ENCODE measurements at places on chromosomes 12 and 14.
A peak's percentile ranks its signal among the peaks of the same experiment; 100 is the strongest.

GRCh38 chr12:66087365-66087943, 43.1 kb downstream of the LLPH start:
- DNase-seq = no peak

DNA sequence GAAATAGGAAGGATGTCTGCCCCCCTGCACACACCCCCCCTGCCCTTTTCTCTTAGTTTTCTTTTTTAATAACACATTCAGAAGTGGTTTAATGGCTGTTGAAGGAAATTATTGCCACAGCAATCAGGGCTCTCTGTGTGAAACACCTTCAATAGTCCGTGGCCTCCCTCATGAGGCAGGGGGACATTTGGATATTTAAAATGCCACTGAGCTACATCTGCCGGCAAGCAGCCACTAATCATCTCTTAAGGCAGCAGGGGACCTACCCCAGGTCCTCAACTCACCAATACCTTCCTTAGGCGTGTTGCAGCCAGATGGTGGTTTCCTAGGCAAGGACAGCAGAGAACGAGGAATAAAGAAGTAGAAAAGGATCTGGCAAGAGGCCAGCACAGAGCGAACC, 283.2 kb downstream of the TTC8 start:
- no peak for DNase-seq

GRCh38 chr14:64444140-64444539, 21.2 kb upstream of the AKAP5 start:
- DNase-seq = no peak

GRCh38 chr12:41920355-41920754, 224.3 kb downstream of the GXYLT1 start:
- no peak for DNase-seq

- DNase-seq = no peak
These were observed 103.8 kb upstream of the VRK1 start for GRCh38 chr14:96693252-96693820.

DNA sequence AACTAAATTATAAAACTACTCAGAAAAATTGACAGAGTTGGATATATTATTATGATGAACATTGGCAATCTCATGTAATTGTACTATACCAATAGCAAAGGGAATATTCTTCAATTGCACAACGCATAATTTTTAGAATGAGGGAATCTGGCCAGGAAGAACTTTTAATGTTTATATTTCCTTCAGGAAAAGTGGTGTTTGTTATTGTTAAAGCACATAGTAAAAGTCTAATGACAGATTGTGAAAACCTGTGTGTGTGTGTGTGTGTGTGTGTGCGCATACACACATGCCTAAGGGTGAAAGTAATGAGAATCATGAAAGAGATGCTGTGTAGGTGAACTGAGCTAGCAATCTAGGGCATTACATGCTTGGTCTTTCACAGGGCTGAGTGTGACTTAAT, 877.7 kb downstream of the SLC6A15 start:
- DNase-seq = no peak

DNA sequence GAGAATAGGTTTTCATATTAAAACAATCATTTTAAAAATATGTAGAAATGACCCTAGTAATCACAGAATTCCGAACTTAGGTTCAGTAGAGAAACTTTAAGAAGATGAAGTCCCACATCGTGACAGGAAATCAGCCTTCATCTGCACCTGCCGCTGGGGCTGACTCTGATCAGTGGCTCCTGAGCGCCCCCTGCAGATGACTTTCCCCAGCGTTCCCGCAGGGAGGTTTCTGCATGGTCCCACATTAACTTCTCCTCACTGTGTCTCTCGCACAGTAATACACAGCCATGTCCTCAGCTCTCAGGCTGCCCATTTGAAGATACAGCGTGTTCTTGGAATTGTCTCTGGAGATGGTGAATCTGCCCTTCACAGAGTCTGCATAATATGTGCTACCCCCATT, 1131.1 kb downstream of the TMEM121 start:
- peak; percentile 33 for DNase-seq

DNA sequence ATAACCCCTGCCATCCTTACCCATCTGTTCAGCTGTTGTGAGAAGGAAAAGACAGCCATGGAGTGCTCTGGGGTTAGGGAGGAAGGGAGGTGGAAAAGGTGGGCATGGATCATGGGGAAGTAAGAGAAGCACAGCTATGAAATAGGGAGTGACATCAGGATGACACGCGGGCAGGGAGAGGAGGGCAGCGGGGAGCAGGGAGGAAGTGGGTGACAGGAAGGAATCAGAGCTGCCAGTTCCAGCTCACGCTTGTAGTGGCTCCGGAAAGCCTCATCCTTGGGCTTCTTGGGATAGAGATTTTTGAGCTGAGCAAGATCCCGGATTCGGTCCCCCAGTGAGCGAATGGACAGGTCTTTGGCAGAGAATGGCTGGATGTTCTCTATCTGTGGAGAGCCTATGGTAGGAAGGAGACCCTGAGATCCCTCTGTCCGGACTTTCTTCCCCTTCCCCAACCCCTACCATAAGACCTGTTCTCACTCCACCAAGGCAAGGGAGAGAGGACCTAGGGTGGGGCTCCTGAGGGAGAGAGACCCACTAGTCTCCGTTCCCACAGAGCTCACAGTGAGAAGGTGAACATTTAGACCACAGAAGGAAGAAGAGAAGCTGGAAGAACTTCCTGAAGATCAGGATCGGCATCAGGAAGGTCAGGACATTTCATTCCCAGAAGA, 10.3 kb downstream of the NAB2 start:
- no peak for DNase-seq

DNA sequence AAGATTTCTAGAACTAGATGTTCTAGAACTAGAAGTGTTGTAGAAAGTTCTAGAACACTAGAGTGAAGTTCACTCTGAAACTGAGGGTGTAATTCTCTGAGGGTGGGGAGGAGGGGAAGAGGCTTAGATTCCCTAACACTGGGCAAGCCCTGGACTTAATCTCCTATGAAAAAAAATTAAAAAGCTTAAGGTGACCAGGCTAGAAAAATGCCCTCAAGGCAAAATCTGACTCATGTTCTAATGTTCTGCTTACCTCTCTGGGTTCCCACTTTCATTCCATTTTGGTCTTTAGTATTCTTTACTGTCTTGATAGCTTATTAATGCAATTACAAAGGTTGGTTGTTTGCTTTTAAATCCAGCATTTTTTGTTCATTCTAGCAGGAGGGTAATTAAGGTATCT, 101.5 kb downstream of the KICS2 start:
- DNase-seq = no peak

DNA sequence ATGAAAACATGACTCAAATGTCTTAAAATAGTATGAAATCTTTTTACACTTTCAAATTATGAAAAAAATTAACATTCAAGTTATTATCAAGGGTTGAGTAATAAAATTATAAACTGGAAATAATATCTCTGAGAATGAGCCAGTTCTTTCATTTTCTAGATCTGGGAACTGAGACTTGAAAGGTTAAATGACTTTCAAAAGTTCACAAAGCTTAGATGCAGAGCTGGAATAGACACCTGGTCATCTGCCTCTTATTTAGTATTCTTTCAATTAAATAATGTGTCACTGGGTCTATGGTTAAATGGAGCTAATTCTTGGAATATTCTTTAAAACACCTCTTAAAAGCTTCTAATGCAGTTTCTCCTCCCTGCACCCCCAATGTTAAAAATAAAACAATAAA, 86.6 kb downstream of the CDK17 start:
- DNase-seq = no peak

- no peak for DNase-seq
These were observed 2.7 kb downstream of the DYRK2 start for GRCh38 chr12:67651132-67651695.

DNA sequence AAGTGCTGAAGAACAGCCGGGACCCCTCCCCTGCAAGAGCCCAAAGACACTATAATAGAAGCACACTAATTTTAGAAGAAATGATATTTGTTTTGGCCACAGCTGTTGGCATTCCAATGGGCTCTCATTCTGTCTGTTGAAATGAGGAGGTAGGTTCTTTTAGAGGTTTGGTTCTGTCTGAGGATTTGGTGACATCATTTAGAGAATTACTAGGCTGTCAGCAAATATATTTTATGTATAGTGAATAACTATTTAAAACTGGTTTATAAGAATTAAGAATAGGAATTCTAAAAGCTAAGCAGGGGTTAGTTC, 200.7 kb upstream of the SLC38A2 start:
- DNase-seq = no peak

- DNase-seq = no peak
These were observed 33.3 kb downstream of the KIAA0586 start for GRCh38 chr14:58460772-58461171.

GRCh38 chr12:84033162-84033561, 879.4 kb downstream of the SLC6A15 start:
- no peak for DNase-seq

GRCh38 chr12:80937391-80938238, at the start of gene LIN7A:
Gene LIN7A (minus strand): TSS chr12:80937934. CDS start chr12:80937722, 212 bp downstream.
- DNase-seq = no peak

- no peak for DNase-seq
These were observed 47.4 kb downstream of the SLC35F4 start for GRCh38 chr14:57818511-57818910.

GRCh38 chr12:68397566-68398158, 65.5 kb upstream of the MDM1 start:
- DNase-seq = no peak

- DNase-seq = no peak
These were observed 9.8 kb downstream of the CHPT1 start for GRCh38 chr12:101707131-101707782.

GRCh38 chr12:53539526-53539925, 32.2 kb upstream of the NPFF start:
- no peak for DNase-seq

DNA sequence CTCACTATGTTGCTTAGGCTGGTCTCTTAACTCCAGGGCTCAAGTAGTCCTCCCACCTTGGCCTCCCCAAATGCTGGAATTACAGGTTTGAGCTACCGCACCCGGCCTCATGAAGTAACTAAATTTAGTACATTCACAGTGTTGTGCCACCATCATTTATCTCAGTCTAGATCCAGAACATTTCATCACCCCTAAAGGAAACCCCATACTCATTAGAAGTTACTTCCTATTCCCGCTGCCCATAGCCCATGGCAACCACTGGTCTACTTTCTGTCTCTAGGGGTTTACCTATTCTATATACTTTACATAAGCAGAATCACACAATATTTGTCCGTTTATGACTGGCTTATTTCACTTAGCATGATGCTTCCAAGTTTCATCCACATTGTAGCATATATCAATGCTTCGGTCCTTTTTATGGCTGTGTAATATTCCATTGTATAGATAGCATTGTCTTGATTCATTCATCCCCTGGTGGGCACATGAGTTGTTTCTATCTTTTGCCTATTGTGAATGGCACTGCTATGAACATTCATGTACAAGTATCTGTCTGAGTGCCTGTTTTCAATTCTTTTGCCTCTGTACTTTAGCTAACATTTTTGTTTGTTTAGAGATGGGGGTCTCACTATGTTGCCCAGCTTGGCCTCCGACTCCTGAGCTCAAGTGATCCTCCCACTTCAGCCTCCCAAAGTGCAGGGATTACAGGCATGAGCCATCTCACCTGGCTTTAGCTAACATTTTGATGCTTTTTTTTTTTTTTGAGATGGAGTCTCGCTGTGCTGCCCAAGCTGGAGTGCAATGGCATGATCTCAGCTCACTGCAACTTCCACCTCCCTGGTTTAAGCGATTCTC, 10.2 kb upstream of the SH2B3 start:
- DNase-seq = no peak

DNA sequence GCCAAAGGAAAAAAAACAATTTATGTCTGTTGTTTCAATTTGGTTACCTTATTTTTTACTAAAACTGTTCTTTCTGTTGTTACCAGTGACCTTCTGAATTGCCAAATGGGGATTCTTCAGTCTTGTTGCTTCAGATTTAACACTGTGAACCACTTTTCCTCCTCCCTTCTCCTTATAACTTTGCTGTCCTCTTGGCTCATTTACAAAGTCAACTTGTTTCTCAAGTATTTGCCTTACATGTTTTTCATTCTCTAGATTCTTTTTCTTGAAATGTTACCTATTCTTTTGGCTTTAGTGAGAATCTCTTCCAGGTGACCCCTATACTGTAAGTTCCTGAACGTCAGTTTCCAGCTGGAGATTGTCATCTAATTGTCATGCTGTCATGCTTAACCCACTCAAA, 19.4 kb downstream of the FUT8 start:
- DNase-seq = no peak

- DNase-seq = no peak
These were observed 17.0 kb upstream of the IL22 start for GRCh38 chr12:68270358-68270757.

DNA sequence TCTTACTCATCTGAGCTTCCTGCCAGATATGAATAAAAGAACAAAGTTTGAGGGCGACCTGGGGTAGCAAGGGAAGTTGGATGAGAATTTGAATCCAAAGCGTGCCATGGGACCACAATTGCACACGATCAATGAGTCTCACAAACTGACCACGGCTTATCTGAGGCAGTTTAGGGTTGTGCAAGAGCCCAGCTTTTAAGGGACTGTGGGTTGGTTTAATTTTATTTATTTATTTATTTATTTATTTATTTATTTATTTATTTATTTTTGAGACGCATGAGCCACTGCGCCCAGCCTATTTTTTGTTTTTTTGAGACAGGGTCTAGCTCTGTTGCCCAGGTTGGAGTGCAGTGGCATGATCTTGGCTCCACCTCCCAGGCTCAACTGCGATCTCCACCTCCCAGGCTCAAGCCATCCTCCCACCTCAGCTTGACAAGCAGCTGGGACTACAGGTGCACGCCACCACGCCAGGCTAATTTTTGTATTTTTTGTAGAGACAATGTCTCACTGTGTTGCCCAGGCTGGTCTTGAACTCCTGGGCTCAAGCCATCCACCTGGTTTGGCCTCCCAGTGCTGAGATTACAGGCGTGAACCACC, 1.1 kb downstream of the AMDHD1 start:
- no peak for DNase-seq

DNA sequence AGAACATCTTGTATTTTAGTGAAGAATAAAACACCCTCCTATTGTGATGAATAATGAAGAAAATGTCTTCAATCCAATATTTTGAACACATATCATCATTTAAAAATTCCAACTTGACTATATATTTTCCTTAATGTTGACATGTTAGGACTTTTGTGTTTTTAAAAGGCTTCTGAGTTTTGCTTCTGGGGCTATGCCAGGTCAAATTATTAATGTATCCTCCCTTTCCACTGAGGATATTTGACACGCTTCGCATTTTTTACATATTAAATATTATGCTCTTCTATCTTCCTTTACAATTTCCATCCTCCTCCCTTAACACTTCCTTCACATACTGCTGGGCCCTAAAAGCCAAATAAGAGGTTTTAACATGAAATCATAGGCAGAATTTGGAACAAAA, 20.6 kb downstream of the RERG start:
- DNase-seq = no peak

- DNase-seq = no peak
These were observed 13.9 kb downstream of the NKX2-1 start for GRCh38 chr14:36505892-36506731.

DNA sequence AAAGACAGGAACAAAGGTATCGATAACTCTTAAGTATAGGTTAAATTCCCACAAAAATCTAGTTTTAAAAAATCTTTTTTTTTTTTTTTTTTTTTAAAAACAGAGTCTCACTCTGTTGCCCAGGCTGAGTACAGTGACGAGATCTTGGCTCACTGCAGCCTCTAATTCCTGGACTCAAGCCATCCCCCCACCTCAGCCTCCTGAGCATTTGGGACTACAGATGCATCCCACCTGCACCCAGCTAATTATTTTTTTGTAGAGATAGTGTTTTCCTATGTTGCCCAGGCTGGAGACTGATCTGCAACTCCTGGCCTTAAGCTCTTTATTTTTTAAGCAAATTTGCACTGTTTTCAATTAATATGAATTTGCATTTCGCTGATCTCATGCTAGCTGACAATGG, 9.8 kb downstream of the PSEN1 start:
- no peak for DNase-seq

- no peak for DNase-seq
These were observed 477.5 kb downstream of the RAD51B start for GRCh38 chr14:68297039-68297438.

GRCh38 chr14:101540481-101541462, 20.5 kb upstream of the DIO3 start:
- no peak for DNase-seq
